ENCODE measurements at places on chromosomes 1 and 21.

GRCh38 chr1:179709841-179710329, 33.2 kb upstream of the FAM163A start:
- no peak for DNase-seq

GRCh38 chr1:43447891-43448708, 5.6 kb downstream of the HYI start:
- DNase-seq: no peak

- DNase-seq: no peak
Measured at GRCh38 chr1:65407877-65408276, 12.6 kb upstream of the LEPR start.

DNA sequence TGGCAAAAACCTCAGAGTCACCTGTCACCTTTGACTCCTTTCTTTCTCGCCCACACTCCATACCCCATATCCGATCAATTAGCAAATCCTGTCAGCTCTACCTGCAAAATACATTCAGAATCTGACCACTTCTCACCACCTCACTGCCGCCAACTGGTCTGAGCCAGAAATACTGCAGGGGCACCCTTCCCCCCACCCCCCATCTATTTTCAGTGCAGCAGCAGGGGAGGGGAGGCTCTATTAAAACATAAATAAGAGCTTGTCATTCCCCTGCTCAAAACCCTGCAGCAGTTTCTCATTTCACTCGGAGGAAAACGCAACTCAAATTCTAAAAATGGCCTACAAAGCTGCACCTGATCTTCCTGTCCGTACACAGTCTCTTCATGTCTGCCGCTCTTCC, 3.9 kb downstream of the PKLR start:
- DNase-seq: no peak

DNA sequence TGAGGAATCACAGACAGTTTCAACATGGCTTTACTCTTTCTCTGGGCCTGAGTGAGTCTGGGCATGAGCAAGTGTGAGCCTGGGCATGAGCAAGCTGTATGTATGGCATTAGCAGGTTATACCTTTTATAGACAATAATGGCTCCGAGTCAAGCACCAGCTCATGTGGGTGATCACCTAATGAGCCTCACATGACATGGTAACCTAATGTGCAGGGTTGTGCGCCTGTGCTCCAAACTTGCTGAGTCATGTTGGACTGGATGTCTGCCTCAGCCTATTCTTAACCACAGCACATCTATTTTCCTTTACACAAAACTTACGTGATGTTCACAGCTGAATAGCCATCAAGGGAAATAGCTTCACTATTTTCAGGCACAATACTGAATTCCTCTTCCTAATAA, 236.2 kb upstream of the NRIP1 start:
- no peak for DNase-seq

DNA sequence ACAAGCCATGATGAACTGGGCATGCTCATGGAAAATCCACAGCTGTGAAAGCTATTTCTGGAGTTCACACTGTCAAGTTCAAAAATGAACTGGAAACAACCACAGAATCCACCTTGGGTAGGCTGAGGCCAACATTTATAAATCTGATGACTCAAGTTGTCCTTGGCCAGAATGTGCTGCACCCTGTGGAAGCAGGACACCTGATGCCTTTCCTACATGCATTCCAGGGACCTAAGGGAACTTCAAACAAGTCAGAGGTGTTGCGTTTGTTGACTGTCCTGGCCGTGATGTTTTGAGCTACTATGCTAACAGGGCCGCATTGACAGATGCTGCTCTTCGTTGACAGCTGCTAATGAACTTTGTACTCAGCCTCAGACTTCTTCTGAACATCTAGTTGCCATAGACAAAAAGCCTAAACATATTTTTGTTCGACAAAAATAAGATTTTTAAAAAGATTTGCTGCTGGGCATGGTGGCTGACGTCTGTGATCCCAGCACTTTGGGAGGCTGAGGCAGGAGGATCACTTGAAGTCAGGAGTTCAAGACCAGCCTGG, 127.9 kb upstream of the SLC45A1 start:
- no peak for DNase-seq

DNA sequence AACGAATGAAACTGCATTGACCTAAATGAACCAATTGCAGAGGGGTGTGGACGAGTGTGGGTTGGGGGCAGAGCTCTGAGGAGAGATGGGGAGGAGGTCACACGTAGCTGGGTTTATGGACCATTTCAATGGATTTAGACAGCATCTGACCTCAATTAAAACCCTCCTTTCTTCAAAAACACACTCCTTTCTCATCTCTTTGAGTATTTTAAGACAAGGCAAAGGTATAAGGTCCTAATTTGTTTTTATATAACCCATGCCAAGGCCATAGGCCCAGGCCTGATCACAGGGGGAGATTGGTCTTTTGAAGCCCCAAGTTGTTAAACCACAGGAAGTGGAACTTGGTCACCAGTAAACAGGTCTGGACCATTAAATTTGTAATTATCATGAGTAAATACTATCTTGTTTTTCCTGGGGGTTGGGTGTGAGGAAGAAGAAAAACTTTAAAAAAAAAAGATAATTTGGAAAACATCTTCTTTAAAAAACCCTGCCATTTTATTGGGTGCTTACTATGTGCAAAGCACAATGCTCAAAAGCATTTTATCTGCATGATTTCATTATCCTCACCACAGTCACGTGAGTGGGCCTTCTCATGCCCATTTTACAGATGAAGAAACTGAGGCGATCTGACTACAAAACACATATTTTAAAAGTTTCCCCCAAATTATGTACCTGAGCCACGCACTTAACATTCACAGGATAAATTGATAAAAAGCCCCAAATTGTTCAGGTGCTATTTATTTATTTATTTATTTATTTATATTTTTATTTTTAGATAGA, 8.9 kb upstream of the INAVA start:
- DNase-seq: no peak

- DNase-seq: peak; percentile 48
Measured at GRCh38 chr1:160641323-160642280, 5.2 kb downstream of the SLAMF1 start.

DNA sequence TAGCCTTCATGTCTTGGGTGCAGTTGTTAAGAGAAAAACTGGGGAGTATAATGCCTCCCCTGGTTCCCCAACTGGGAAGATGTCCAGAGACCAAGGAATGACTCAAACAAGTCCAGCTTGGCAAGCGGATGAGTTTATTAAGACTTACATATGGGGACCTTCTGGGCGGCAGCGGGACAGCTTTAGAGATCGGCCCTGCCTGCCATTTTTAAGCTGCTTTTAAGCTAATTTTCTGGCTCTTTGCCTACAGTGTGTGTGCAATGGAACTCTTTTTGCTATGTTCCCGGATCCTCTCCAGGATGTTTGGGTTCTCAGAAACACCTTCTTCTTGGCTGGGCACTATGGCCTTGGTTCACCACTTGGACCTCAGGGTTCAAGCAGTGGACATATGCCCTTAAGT, 99.5 kb downstream of the RYR2 start:
- no peak for DNase-seq

Data from activated CD8-positive, alpha-beta memory T cell treated with anti-CD3 and anti-CD28 coated beads for 1 hour (primary cell).